ENCODE measurements at places on chromosomes 1 and 21. TPM values are rescaled to one million over a fixed set of nuclear protein-coding genes. Genes with fewer than 3 reads are reported as not detected.

DNA sequence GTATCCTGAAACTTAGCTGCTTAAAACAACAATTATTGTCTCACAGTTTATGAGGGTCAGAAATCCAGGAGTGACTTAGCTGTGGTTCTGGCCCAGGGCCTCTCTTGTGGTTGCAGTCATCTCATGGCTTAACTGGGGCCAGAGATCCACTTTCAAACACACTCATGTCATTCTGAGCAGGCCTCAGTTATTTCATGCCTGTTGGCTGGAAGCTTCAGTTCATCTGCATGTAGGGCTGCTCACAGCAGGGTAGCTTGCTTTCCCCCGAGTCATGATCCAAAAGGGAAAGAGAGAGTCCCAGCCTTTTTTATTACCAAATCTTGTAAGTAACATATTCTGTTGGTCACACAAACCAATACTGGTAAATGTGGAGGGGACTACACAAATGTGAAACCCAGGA, 96.6 kb upstream of the B3GALT2 start:
- H3K27ac ChIP-seq = no peak overlapping the region
- H3K27me3 ChIP-seq = no peaks in the 10 kb centered on the region
- H3K36me3 ChIP-seq = no peaks in the 10 kb centered on the region
- no peak overlapping the region for H3K4me3 ChIP-seq
- H3K4me1 ChIP-seq = no peaks in the 10 kb centered on the region
- DNase-seq = no peak

- no peak overlapping the region for H3K27ac ChIP-seq
- no peak for DNase-seq
- no peaks in the 10 kb centered on the region for H3K27me3 ChIP-seq
- H3K4me1 ChIP-seq = peaks cover 4% of the 10 kb centered on the region
- H3K36me3 ChIP-seq = no peaks in the 10 kb centered on the region
Measured at GRCh38 chr1:182459949-182460348, 10.0 kb downstream of the RGSL1 start.

GRCh38 chr1:234987415-234988154, 141.1 kb downstream of the TOMM20 start:
- no peaks in the 10 kb centered on the region for H3K36me3 ChIP-seq
- H3K4me1 ChIP-seq = peaks cover 38% of the 10 kb centered on the region
- DNase-seq = peak; percentile 50

DNA sequence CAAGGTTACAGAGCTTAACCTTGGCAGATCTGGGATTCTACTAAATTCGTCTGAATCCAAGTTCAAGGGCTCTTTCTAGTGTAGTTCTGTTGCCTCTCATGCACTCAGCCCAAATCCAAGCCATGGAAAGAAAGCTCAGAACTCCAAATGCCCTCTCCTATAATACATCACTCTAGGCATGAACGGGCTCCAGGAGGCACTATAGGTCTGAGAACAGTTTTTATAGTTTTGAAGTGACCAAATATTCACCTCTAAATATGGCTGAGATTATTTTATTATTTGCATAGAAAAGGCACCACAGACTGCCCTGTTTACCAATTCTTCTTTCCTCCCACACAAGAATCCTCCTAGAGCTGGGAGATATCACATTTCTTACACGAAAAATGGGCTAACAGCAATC, 327.9 kb upstream of the BEND5 start:
- H3K27ac ChIP-seq = no peak overlapping the region
- no peaks in the 10 kb centered on the region for H3K4me1 ChIP-seq
- H3K4me3 ChIP-seq = no peak overlapping the region
- no peaks in the 10 kb centered on the region for H3K27me3 ChIP-seq
- DNase-seq = no peak

EFNA1 gene
- 226 TPM for total RNA-seq

SOAT1 gene
- total RNA-seq = 37.4 TPM

MAEL gene
- total RNA-seq = not detected

Measured in upper lobe of left lung (tissue), 6 donors.